ENCODE measurements at places on chromosomes 6 and 20.

- no peak for DNase-seq
Observed at GRCh38 chr6:65760285-65760684, 53.3 kb upstream of the EYS start.

DNA sequence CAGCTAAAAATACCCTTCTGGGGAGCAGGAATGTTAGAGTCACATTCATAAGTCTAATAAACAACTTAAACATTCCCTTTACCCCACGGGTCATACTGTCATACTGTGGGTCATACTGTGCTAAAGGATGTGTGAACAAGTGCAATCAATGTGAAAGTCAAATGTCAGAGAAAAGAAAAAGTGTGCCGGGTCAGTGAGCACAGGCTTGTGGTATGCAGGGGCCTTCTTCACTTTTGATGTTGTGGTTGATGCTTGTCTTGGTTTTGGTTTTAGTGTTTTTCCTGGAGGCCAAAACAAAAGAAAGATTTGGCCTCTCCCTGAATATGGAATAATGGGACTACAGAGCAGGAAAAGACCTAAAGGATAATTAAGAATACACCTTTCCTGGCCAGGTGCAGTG, 267.9 kb upstream of the PLN start:
- DNase-seq = no peak

DNA sequence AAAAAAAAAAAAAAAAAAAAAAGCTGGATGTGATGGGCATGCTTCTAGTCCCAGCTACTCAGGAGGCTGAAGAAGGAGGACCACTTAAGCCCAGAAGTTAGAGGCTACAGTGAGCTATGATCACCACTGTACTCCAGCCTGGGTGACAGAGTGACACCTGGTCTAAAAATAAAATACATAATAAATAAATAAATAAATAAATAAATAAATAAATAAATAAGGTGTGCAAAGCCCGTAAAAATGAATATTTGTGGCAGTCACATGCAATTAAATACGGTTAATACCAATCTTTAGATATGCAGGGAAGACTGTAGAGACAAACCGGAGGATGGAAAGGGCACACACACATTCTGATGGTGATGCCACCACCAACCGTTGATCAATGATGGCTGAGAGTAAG, 26.2 kb downstream of the IL22RA2 start:
- DNase-seq = no peak

GRCh38 chr6:16302721-16303552, 64.5 kb downstream of the GMPR start:
- no peak for DNase-seq

DNA sequence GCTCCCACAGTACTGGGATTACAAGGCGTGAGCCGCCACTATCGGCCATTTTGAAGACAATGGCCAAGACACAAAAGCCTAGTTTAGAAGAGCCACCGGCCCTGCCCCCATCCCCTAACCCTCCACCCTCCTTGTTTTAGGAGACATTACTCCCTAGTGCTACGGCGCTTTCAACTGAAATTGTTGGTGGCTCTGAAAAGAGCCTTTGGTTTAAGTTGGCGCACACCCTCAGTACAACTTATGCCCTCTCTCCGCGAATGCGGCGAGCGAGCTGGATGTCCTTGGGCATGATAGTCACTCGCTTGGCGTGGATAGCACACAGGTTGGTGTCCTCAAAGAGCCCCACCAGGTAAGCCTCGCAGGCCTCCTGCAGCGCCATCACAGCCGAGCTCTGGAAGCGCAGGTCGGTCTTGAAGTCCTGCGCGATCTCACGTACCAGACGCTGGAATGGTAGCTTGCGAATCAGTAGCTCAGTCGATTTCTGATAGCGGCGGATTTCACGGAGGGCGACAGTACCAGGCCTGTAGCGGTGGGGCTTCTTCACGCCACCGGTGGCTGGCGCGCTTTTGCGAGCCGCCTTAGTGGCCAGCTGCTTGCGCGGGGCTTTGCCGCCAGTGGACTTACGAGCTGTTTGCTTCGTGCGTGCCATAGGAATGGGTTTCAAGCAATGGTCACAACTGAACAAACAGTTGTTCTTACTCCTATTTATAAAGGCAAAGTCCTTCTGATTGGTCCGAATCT, 114.9 kb upstream of the BTN3A2 start:
- peak; percentile 84 for DNase-seq

DNA sequence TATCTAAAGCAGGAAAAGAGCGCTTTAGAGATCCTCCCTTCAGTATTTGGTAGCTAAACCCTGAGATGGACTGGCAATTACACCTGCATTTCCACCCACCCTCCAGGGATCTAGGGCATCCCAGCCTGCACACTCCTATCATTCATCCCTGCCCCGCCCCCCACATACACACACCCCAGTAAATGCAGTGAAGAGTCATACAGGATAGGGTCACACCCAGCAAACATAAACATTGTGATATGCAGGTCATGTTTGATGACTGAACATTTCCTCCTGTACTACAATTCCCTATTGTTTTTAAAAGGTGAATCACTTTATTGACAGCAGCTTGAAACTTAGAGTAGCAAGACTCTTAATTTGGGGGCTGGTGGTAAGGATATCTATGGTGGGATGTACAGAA, 112.9 kb downstream of the FOXO3 start:
- no peak for DNase-seq

- peak; percentile 84 for DNase-seq
Observed at GRCh38 chr6:17705428-17705777, 1.3 kb downstream of the NUP153 start.

DNA sequence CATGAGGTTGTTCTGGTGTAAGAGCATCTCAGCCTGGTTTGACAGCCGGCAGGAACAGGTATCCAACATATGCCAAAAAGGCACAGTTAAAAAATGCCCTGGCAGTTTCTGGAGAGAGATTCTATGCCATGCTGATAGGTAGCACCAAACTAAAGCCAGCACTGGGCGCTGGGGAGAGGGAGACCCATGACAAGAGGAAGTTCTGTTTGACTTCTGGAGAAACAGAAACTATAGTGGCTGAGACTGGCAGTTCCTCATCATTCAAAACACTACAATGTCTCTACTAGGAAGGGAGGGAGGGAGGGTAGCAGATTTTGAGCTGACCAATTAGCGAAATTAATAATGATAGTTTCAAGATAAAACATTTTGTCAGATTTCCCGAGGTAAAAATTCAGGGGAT, 174.1 kb downstream of the ADAT2 start:
- DNase-seq = no peak

GRCh38 chr6:30149858-30150550, 11.0 kb downstream of the TRIM10 start:
- no peak for DNase-seq

DNA sequence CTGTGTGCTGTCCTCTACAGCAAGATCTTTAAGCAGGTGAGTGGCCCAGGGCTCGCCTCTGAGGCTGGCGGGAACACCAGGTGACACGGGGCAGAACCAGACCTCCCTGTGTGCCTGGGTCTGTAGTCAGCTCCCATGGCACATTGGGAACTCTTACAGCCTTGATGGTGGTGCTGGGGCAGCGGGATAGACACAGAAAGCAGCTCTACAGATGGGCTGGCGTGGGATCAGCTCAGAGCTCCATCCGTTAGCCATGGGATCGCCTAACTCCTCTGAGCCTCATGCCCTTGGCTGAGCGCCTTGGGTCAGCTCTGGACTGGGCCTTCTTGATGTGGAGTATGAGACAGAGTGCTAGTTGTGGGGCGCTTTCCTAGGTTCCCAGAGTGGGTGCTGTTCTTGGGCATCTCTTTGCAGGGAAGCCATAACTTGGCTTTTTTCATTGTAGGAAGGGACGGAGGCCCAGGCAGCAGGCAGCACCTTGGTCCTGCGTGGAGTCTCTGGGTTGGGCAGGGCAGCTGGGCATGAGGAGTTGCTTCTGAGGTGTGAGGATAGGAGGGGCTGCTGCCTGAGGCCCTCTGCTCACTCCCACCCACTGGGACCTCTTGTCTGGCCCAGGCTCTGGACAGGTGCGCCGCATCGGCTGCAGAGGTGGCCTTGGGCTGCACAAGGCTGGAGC, 51.3 kb downstream of the EFCAB8 start:
- no peak for DNase-seq

GRCh38 chr20:14647016-14647415, 309.6 kb upstream of the FLRT3 start:
- DNase-seq = no peak

GRCh38 chr6:45548657-45549515, 171.2 kb upstream of the SUPT3H start:
- DNase-seq = no peak

GRCh38 chr6:46764961-46765360, 18.2 kb downstream of the ANKRD66 start:
- DNase-seq = no peak

DNA sequence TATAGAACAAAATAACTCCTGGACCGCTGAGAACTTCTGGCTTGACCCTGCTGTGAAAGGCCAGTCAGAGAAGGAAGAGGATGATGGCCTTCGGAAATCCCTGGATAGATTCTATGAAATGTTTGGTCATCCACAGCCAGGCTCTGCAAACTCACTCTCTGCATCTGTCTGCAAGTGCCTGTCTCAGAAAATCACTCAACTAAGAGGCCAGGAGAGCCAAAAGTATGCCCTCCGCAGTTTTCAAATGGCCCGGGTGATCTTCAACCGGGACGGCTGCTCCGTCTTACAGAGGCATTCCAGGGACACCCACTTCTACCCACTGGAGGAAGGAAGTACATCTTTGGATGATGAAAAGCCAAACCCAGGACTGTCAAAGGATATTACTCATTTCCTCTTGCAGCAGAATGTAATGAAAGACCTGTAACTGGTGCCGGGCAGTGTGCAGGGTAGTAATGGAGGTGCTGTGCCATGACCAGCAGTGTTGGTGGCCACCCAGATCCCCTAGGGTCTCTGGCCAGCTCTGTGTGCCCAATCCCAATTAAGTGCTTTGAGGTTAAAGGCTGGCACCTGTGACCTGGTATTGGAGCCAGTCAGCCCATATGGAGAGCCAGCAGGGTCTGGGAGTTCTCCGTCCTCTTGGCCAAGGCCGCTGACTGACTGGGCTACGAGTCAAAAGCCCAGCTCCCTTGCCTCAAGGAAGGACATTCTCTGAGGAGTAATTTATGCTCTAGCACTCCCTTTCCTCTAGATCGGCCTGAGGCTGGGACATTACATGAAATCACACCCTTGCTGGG, 87.1 kb downstream of the TRMT6 start:
- no peak for DNase-seq

- DNase-seq = no peak
Observed at GRCh38 chr20:22502731-22503191, 81.6 kb downstream of the FOXA2 start.

GRCh38 chr6:116070616-116071389, 10.1 kb upstream of the FRK start:
- no peak for DNase-seq

GRCh38 chr6:85360794-85361642, 88.9 kb upstream of the NT5E start:
- no peak for DNase-seq

GRCh38 chr6:150112233-150112632, 30.6 kb upstream of the PPP1R14C start:
- no peak for DNase-seq

DNA sequence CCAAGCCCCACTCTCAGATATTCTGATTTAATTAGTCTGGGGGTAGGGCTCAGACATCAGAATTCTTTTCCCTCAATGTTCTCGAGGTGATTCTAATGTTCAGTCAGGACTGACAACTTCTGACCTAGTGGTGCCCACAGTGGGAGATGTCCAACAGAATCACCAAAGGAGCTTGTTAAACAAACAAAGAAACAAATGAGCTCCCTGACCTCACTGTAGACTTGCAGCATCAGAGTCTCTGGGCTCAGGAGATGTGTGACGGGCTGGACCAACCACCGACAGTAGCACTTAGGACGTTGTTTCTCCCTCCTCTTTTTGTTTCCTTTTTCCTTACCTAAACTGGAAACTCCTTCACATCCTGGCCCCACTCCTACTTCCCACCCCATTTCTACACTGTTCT, 49.3 kb downstream of the CLIC5 start:
- DNase-seq = no peak

DNA sequence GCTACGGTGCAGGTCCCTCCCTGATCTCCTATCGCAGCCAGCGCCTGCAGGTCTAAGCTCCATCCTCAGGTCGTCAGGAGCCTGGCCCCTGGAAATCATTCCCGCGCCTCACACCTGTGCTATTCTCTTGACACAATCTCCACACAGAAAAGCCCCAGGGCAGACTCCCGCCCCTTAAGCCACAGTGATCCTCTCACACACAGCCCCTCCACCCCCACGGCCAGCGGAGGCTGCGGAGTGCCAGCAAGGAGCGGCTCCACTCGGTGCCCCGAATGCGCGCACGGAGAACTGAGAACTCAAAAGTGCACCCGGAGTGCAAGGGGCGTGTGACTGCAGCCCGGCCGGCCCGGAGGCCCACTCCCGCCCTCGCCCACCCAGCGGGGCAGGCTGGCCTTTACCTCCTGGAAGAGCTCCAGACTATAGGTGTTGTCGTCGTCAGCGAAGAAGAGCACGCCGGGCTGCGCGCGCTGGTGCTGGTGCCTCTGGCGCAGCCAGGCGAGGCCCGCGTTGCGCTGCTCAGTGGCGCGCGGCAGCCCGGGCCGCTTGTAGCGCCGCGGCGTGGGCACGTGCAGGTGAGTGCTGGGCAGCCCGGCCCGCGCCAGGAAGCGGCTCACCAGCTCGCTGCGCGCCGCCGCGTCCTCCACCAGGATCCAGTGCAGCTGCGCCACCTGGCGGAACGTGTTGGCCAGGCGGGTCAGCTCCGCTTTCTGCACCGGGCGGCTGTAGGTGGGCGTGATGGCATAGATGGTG, 1.2 kb downstream of the B3GAT2 start:
- peak; percentile 88 for DNase-seq

GRCh38 chr6:100948381-100949133, 67.4 kb upstream of the ASCC3 start:
- no peak for DNase-seq

DNA sequence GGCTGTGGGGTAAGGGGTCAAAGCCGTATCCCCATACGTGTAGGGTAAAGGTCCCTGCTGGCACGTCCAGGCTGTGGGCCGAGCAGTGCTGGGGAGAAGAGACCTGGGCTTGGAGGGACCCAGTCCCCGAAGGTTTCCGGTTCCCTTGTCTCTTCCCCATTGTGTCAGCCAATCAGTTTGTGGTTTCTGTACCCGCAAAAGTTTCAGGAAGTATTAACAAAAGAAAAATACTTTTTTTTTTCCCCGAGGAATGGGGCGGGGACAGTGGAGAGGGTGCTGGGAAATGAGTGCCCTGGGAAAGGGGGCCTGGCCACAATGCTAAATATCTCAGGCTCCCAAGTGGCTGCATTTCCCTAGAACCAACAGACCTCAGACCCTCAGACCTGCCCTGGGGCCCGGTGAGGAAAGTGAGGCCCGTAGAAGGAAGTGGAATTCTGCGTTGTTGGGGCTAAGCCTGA, 15.2 kb upstream of the AMD1 start:
- no peak for DNase-seq

Measured in left forelimb (tissue), 1 donor.